RWPE1 (cell line): ENCODE measurements at places on chromosomes 12 and 14.

- DNase-seq: peak; percentile 44
Measured at GRCh38 chr14:77040741-77041653, 12.5 kb upstream of the IRF2BPL start.

DNA sequence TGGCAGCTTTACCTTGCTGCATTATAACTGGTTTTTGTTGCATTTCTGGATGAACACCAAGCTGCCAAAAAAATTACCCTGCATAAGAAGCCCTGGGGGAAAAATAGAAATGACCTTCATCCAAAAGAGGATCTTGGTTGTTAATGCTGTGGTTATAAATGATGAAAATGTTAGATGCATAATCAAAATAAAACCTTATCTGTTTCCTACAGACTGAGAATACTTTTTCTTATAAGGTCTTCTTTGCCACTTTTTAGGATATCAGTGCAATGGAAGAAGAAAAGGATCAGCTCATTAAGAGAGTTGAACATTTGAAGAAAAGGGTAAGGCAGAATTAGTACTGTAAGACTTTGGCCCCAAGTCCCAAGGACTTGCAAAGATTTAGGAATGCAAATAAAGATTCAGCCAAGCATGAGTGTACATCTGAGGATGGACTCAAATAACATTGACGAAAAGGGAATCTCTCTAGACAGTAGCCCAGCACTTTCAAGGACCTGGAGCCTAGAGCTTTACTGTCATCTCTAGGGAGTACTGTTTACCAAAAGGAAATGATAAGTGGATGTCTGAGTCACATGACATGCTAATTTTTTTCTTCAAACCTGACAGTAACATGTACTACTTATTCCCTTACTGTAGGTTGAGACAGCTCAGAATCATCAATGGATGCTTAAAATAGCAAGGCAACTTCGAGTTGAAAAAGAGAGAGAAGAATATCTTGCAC lies 10.7 kb downstream of the IFT81 start:
- no peak for DNase-seq

DNA sequence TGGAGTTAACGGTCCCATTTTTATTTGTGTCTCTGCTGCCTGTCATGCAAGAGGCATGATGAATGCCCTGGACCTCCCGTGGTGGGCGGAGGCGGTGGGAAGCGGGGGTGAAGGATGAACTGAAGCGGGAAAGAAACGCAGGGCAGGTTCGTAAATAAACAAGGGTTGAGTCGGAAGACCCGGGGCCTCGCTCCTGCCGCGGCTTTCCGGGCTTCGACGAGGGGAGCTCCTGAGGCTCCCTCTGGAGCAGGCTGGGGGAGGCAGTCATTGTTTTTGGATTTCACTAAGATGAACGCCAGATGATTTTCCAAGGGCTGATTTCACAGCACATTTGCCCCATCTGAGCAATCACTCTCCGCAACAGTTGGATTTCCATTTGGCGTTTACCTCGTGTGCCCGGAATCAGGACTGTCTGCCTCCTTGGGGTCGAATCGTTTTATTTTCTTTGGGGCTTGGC lies 130.2 kb downstream of the SLC38A6 start:
- no peak for DNase-seq

DNA sequence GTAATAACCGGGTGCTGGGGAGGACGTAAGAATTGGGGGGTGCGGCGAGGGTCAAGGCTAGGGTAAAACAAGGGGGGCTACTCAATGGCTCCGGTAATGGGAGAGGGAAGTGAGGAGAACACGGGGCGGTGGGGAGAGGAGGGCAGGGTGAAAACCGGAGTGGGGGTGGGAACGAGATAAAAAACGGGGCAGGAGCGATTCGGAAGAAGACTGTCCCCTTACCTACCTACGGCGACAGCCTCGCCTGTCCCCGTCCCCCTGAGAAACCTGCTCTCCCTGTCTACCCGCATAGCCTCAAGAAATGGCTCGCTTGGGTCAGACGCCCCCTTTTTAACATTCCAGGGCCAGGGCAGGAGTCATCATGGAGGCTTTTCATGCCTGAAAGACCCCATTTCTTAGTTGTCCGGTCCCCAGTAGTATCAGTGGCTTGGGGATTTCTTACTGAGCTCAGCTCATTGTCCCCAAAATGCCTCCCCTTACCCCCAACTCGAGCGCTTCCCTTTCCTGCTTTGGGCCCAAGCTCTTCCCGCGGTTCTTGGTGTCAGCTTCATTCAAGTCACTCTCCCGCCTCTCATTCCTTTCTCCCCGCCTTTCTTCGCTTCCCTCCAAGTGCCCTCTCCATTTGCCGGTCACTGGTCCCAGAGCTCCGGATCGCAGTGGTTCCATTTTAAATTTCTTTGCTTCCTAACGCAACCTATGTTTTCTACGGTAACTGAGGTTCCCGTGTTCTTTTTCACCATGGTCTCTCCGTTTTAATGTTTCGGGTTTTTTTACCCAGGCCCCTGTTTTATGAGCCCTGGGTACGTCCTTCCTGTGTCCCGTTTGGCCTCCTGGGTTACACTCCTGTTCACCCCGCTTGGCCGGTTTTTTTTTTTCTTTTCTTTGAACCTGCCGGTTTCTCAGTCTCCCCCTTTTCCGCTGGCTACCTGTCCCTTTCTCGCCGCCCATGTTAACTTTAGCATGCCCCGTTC lies 1.2 kb upstream of the WSB2 start:
- DNase-seq: peak; percentile 62

GRCh38 chr14:68733086-68733914 lies 59.6 kb downstream of the ZFP36L1 start:
- DNase-seq: no peak

DNA sequence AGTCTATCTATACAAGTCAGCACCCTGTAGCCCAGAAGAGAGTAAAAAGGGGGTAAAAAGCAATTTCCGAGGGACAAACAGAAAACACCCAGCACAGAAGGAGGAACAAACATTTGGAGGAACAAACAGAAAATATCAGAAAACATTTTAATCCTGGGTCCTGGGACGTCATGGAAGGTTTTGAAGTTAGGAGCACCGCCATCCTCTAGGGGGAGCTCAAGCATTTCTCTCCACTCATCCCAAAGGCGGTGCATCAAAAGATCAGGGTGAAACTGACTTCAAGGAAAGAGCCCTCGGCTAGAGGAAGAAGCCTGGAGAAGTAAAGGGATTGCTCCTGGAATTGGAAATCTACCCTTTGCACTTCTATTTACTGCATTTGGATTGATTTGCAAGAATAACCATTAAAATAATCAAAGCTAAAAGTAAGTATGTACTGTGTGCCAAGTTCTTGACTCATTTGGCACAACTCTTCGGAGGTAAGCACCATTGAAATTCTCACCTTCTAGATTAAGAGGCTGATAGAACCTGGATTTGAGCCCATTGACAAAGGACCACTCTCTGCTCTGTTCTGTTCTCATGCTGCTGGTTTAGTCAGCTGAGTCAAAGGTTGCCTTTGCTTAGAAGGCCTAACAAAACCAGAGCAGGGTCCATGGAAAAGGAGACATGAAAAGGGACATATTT lies 17.2 kb upstream of the POC1B start:
- DNase-seq: peak; percentile 68

- no peak for DNase-seq
Measured at GRCh38 chr12:5480938-5481303, 49.0 kb downstream of the NTF3 start.

DNA sequence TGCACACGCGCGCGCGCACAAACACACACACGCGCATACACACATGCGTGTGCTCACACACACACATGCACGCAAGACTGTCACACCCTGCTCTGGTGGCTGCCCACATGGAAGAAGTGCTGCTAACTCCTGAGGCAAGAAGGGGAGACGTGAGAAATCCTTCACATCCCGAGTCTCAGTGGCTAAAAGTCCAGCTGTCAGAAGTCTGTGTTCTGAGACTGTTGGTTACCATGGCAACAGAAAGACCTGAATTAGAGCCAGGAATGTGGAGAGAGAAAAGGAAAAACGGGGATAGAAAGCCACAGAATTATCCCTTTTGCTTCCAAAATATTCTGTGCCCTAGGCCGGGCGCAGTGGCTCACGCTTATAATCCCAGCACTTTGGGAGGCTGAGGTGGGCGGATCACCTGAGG lies 71.2 kb downstream of the PPFIBP1 start:
- DNase-seq: no peak

- no peak for DNase-seq
Measured at GRCh38 chr12:64082866-64083268, 139.2 kb downstream of the KICS2 start.

- DNase-seq: no peak
Measured at GRCh38 chr14:104980611-104981531, 2.7 kb upstream of the AHNAK2 start.

GRCh38 chr14:38399652-38400051 lies 143.8 kb upstream of the CLEC14A start:
- no peak for DNase-seq

GRCh38 chr12:56521209-56521589 lies 421 bp upstream of the RBMS2 start:
- no peak for DNase-seq

DNA sequence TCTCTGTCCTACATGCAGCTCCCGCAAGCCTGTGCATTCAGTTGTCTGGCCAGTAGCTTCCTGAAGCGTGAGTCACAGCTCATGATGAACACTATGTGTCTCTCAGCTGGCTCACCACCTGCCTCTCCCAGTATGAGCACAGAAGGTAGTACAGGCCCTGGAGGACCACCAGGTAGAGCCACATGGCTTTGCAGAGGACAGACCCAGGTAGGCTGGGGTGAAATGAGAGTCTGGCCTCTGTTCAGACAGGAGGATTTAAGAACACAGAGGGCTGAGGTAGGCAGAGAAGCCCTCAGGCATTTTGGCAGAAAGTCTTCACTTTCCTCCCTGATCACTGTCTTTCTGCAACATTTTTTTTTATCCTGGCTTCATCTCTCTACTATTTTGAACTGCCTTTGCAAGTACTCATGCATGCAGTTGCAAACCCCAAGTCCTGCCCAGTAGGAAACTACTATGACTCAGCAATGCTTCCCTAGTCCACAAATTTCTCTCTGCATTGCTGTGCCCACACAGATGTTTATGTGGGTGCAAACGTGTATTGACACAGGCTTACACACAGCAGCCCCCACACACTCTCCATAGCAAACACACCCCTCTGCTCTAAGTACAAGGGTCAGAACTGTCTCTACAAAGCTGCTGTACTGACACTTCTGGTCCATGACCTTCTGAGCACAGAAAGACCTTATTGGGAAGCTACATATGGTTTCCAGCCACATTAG lies 7.2 kb upstream of the SDR9C7 start:
- DNase-seq: peak; percentile 68

DNA sequence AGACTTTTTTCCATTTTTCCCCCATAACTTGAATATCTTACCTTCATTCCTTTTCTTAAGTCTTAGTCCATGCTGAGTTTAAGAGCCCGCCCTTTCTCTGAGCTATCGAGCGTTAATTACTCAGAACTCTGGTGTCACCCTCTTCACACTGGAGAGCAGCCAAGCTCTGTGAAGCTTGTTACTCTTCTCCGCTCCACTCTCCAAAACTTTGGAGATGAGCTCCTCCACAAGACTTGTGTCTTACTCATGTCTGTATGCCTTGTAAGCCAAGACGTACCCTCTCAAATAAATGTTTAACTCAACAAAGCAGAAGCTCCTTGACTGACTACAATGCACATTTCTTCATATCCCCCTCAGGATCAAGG lies 54.7 kb downstream of the DICER1 start:
- DNase-seq: no peak

- no peak for DNase-seq
Measured at GRCh38 chr14:67538501-67538900, 5.4 kb downstream of the PLEKHH1 start.

DNA sequence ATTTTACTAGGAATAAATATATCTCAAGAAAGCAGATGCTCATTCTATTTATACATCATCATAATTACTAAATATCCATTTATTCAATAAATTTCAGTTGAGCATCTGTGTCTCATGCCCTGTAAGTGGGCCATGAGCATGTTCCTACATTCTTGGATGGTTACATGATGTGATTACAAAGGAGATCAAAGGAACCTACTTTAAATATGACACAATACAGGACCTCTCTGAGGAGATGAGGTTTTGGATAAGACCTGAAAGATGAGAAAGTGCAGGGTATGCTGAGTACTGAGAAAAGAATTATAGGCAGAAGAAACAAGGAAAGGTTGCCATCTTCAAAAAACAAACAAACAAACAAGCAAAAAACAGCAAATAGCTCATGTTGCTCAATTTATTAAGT lies 105.4 kb upstream of the CNTN1 start:
- DNase-seq: no peak

GRCh38 chr12:19154686-19155085 lies 25.2 kb downstream of the PLEKHA5 start:
- DNase-seq: no peak

GRCh38 chr14:91893669-91894068 lies 26.3 kb upstream of the TC2N start:
- no peak for DNase-seq

DNA sequence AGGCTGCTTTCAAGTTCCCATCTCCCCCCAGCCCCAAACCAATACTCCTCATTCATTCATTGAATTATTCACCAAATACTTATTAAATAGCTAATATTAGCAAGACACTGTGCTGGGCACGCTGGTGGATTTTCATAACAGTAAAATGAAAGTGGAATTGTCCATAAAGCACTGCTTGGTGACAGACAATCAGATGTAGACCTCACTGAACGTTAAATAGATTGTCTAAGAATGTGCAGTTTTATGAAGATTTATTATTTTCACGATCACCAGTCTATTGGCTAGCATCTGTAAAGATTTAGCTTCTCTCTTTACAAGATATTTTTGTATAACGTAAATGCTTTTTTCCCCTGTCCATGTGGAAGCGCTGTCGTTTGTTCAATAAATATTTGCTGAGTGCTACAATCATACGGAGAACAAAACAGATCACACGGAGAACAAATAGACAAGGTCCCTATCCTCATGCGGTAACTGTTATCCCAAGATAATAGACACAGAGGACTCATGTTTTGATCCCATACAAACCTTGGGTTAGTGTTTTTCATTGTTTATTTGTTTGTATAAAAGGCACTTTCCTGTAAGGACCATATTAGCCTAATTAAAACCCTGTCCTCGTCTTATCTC lies 397.6 kb downstream of the BCAT1 start:
- no peak for DNase-seq

DNA sequence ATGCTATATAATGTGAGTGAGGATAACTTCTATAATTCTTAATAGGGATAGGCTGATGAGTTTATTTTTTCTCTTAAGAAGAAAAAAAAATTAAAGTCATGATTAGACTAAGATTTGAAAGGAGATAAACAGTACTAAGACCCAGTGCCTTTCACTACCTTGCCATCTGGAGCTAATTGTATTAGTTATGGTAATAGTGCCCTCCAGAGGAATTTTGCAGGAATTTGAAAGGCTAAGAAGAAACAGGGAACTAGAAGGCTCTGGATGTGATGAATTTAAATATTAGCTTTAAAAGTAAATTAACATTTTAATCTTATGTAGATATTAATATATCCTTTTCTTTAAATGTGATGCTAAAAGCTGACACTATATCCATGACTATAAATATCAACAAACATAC lies 36.6 kb upstream of the PIK3C2G start:
- peak; percentile 12 for DNase-seq

GRCh38 chr14:57408037-57408436 lies 17.7 kb downstream of the NAA30 start:
- no peak for DNase-seq

DNA sequence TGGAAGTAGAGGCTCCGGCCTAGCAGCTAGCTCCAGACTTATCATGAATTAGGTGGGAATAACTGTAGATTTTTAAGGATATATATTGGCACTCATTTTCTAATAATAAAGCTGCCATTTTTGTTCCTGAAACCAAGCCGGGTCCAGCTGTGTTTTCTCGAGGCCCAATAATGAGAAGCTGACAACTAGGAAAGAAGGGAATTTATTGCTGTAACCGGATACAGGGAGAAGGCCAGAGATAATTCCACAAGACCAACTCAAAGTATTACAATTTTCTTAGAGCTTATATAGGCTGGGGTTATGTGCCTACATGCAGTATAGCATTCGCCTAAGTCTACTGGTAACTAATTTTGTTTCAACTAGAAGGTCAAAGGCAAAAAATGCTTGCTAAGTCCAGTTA lies 122.3 kb upstream of the FBXO33 start:
- DNase-seq: no peak
